IMR-90 (cell line): ENCODE measurements at places on chromosomes 16 and 17. TPM values are rescaled to one million over a fixed set of nuclear protein-coding genes. Genes with fewer than 3 reads are reported as not detected.

DNA sequence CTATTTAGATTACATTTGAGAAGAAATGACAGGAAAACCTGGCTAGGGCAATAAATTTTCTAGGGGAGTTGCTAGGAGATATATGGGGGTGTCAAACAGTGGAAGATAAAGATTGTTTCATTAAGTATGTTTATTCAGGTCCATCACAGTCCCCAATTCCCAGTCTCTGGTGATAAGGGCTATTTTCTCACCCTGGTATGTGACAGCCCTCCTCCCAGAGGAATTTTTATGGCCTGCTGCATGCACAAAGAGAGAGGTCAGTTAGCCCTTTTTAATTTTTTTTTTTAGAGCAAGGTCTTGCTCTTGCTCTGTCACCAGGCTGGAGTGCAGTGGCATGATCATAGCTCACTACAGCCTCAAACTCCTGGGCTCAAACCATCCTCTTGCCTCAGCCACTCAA is 53.6 kb upstream of the ATF7IP2 start:
- DNase-seq, result no peak

DNA sequence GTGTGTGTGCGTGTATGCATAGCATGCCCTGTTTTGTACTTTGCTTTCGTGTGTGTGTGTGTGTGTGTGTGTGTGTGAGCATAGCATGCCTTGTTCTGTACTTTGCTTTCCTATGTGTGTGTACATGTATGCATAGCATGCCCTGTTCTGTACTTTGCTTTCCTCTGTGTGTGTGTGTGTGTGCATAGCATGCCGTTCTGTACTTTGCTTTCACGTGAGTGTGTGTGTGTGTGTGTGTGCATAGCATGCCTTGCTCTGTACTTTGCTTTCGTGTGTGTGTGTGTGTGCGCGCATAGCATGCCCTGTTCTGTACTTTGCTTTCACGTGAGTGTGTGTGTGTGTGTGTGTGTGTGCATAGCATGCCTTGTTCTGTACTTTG is 27.4 kb downstream of the DRC3 start:
- no peak for DNase-seq

- no peak for DNase-seq
Measured at GRCh38 chr16:29702269-29702668, 23.3 kb downstream of the QPRT start.

Gene CCL7
- total RNA-seq, result 0.18 and 0.28 TPM in 2 replicates

DNA sequence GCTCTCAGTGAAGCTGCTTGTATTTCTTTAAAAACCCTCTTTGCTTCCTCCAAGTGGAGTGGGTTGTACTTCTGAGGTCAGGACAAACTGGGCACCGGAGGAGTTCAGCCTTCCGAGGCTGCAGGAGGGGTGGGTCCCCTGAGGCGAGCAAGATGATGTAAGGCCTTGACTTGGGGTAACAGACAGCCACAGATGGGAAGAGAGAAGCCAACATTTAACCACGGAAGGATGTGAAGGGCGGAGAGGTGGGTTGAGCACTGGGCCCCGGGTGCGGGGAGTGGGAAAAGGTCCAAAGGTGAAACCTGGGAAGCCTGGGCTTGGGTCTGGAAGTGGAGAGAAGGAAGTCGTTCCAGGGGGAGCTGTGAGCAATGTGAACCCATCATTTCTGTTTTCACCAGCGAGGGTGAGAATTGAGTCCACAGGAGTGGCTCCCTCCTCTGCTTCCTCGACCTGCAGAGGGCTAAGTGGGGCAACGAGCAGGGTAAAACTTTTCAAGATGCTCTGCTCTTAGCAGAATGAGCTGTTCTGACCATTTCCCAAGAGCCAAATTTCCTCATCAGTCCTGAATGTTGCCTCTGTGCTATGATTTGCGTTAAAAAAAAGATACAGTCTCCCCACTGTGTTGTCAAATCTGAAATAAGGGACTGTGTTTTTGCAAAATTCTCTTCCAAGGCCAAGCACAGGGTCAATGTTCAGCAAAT is 137.7 kb upstream of the CRHR1 start:
- DNase-seq, result no peak

- DNase-seq, result peak; percentile 75
Measured at GRCh38 chr17:9408381-9408780, 167.2 kb downstream of the STX8 start.

GRCh38 chr16:11542069-11542744 is 44.5 kb downstream of the LITAF start:
- DNase-seq, result peak; percentile 45

Gene PLXDC1
- under 0.01 and 0.28 TPM in 2 replicates for total RNA-seq

Gene CBX2
- 2.0 and 2.2 TPM in 2 replicates for total RNA-seq

Gene FOXF1
- total RNA-seq, result 2.7 and 4.2 TPM in 2 replicates

Gene SYCE1L
- not detected in 2 replicates for total RNA-seq

Gene QPRT
- 3.4 and 3.6 TPM in 2 replicates for total RNA-seq

DNA sequence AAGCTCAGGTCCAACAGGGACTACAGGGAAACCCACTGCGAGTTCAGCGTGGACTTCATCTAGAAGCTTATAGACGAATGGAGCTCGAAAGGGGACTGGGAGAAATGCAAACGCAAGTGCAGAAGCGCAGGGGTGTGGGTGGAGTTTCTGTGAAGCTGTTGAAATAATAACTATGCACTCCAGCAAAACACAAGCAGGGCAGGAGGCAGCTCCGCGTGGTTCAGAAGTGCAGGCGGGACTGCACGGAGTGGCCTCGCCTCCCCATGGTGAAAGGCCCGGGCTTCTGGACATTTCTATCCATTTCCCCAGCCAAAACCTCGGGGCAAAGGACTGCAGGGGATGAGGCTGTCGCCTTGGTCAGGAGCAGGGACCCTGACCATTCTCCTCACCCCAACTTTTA is 74.5 kb downstream of the ZNF423 start:
- no peak for DNase-seq

Gene PROCA1
- total RNA-seq, result 0.28 and 0.36 TPM in 2 replicates

Gene KRT24
- total RNA-seq, result not detected in 2 replicates

- DNase-seq, result peak; percentile 39
Measured at GRCh38 chr17:50148226-50149090, 2.0 kb downstream of the PPP1R9B start.

DNA sequence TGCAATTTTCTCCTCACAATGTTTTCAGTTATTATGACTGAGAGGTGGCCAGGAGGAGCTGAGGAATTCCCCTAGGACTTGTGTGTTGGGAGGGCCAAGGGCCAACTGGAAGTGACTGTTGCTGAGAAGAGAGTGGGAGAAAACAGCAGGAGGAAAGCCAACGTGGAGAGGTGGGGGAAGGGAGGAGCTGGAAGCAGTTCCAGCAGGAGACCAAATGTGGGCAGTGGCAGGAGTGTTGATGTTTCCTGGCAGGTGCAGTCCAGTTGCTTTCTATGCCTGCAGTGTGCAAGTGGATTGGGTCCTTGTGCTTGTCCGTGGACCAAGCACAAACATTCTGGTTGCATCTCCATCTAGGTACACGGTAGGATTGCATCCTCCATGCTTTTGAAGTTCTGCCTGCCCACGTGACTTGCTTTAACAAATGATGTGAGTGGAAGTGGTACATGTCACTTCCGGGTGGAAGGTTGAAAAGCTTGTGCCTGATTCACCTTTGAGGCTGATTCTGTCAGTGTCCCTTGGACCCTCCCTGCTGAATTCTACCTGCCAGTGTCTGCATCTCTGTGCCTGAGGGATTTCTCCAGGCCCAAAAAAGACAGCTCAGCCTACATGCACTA is 54.7 kb upstream of the CRHR1 start:
- no peak for DNase-seq

GRCh38 chr16:86566601-86566965 is at the start of gene FOXC2:
Gene FOXC2 (plus strand): TSS chr16:86566829. CDS start chr16:86567336, 507 bp downstream.
- DNase-seq, result peak; percentile 94

- no peak for DNase-seq
Measured at GRCh38 chr17:70030371-70030770, 44.7 kb upstream of the KCNJ16 start.

GRCh38 chr17:67490471-67490870 is 113.4 kb downstream of the PITPNC1 start:
- DNase-seq, result no peak

Gene SCGB1C2
- not detected in 2 replicates for total RNA-seq

DNA sequence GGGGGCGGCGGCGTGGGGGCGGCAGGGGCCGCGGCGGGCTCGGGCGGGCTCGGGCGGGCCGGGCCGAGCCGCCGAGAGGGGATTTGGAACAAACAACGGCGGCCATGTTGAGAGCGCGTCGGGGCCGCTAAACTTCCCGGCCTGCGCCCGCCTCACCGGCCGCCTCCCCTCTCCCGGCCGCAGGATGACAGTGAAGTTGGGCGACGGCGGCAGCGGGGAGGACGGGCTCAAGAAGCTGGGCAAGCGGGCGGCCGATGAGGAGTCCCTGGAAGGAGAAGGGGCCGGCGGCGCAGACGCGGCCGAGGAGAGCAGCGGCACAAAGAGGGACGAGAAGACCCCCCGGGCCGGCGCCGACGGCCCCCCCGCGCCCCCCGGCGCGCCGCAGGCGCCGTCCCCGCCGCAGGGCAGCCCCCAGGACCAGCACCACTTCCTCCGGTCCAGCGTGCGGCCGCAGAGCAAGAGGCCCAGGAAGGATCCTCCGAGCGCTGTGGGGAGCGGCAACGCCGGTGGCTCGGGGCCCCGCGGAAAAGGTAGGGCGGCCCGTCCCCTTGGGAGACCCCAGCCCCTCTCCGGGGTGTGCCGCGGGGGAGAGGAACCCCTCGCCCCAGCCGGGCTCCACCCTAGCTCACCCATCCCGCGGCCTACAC is 2.4 kb downstream of the CRAMP1 start:
- peak; percentile 30 for DNase-seq

DNA sequence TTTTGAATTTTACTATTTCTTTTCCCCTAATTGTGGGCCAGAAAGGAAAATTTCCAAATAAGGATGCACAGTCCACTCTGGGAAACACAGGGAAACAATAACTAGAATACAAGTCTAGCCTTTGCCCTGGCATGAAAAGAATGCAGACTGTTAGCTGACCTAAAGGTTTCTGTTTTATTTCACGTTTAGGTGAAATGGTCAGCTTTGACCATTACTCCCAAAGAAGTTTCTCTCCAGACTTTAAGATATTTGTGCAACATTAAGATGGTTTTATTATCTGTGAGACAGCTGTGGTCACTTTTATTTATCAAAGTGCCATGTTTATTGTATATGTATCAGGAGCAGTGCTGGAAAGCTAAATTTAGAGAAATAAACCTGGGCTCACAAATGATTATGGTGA is 163.9 kb downstream of the SPECC1 start:
- no peak for DNase-seq

DNA sequence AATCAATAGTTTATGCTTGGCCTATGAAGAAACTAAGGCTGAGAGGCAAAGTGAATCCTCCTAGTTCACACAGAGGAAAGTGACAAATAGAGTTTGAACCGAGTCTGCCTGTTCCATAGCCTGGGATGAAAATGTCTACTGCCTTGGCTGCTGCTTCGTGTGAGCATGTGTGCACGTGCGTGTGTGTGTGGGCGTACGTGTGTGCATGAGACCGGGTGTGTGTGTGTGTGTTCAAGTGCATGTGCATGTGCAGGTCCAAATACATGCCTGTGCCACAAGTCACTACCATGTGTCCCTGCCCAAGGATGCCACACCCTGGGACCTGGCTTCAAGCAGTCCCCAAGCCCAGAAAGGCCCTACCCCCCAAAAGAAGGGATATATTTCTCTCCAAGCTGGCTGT is 13.6 kb downstream of the SEZ6 start:
- no peak for DNase-seq

Gene CPHXL2
- total RNA-seq, result not detected in 2 replicates

- no peak for DNase-seq
Measured at GRCh38 chr17:4987767-4988567, 492 bp upstream of the CAMTA2 start.

- peak; percentile 83 for DNase-seq
Measured at GRCh38 chr17:80362428-80363119, 52.4 kb upstream of the ENDOV start.

DNA sequence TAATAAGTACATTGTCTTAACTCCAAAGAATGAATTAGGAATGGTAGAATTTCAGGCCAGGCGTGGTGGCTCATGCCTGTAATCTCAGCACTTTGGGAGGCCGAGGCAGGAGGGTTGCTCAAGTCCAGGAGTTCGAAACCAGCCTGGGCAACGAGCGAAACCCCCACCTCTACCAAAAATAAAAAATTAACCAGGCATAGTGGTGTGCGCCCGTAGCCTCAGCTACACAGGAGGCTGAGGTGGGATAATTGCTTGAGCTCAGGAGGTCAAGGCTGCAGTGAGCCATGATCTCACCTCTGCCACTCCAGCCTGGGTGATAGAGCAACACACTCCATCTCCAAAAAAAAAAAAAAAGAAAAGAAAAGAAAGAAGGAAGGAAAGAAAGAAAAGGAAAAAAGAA is 18.5 kb upstream of the BBS2 start:
- no peak for DNase-seq

- peak; percentile 73 for DNase-seq
Measured at GRCh38 chr16:69240331-69240730, 53.4 kb downstream of the SNTB2 start.

GRCh38 chr16:73317321-73317857 is 269.5 kb upstream of the ZFHX3 start:
- no peak for DNase-seq

DNA sequence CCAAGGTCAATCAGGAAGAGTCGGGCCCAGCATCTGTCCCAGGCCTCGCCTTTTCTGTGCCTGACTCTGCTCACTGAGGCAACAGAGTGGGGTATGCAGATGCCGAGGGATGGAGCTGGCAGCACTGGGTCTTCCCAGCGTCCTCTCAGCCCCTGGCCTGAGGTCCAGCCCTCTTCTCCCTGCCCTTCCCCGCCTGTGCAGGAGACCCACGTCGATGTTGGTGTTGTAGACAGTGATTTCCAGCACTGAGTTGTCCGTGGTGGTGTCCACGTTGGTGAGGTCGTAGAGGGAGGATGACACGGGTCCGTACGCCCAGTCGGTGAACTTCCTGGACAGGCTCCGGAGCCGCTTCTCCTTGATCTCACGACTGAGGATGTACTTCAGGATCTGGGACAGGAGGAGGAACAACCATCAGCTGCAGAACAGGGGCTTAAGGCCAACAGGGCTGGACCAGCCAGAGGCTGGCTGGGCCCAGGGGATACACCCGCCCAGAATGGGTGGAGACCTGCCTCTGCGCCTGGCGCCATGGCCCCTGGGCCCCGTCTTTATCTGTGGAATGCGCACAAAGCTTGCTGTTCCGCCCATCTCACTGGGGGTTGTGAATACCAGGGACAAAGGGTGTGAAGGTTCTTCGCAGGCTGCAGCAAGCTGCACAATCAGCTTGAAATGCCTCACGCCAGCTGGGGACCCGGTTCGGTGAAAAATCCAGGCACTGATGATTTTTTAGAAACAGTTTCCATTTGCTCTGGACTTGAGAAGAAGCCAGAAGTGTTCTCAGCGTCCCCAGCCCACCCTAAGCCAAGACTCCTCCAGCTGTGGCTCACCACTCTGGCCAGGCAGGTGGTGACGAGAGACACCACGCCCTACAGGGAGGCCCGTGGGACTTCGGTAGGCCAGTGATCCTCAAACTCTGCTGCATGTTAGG is 27.5 kb downstream of the TRPV3 start:
- no peak for DNase-seq

Gene OMG
- 0.18 TPM in 1 of 2 replicates, not detected in the other for total RNA-seq

DNA sequence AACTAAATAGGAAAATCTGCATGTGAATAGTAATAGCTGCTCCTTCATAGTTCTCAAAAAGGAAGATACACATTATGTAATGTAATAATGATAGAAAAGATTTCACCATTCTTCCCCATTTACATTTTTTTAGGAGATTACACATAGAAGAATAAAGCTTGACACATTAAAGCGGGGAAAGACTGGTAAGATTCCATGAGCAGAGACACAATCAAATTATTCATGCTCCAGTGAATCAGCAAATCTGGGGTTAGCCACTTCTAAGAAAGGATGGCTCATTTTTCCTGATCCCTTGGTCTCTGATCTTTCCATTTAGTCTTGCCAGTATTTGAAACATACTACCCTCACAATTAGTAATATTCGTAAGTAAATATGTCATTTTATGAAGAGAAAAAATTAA is 81.9 kb downstream of the CA4 start:
- DNase-seq, result peak; percentile 58

- DNase-seq, result peak; percentile 42
Measured at GRCh38 chr17:2452216-2452750, 51.4 kb upstream of the MNT start.

GRCh38 chr17:57948555-57949420 is 6.4 kb downstream of the CUEDC1 start:
- DNase-seq, result peak; percentile 96
